ENCODE measurements at places on chromosomes 5 and 9.

DNA sequence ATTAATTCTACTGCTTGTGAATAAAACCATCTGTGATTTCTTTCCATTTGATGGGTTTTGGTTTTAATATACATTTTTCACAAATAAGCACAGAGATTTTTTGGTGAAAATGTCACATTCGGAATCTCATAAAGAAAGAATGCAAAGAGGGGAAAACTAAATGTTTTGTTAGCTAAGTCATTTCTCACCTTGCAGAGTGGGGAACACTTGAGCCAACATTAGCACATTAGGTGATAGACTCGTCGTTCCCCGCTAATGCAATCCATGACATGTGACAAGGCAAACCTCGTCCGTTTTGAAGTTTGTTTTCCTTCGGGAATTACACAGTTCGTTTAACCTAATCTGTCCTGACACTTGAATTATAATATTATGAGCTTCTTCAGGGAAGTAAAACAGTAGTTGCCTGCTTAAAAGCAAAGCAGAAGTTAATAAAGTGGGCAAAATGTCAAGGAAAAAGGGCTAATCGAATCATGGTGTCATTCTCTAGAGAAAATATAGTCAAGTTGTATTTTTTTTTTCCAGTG is 95.8 kb upstream of the LMX1B start:
- DNase-seq: no peak

DNA sequence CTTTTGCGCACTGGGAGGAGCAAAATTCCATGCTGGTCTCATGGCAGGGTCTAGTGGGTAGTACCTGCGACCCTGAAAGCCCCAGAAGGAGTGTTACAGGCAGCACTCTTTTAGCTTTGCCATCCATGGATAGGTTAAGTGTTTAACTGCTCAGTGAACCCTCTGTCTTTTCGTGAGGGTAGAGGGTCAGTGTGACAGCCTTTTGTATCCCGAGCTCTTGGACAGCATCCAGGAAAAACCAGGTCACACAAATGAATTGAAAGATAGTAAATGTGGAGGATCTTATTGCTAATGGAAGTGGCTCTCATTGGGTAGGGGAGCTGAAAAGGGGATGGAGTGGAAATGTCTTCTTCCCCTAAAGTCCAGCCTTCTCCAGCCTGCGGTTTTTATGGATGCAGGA is 57.8 kb upstream of the CCDC112 start:
- no peak for DNase-seq

DNA sequence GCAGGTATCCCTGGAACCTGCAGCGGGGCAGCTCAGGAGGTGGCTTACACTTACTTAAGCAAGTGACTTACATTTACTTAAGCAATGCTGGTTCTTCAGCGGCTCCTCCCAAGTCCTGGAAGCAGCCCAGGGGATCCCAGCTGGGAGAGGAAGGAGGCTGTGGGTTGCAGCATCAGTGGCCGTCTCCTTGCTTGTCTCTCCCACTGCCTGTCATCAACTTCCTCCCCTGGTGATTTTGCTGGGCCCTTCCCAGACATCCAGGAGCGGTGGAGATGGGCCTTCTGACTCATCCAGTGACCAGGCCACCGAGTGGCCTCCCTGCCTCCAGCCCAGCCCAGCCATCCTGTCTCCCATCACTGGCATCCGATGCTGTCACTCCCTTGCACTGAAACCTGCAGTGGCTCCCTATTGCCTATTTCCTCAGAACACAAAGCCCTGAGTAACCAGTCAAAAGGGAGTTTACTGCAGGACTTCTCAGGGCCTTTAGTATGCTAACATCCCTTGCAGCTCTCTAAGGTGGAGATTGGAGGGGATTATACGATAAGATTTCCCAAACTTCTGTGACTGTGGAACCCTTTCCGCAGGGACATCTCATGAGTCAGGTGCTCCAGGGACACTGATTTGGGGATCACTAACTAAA is 155.9 kb upstream of the PHYKPL start:
- DNase-seq: no peak

- no peak for DNase-seq
Observed at GRCh38 chr5:14155075-14155474, 11.9 kb downstream of the TRIO start.

GRCh38 chr5:2857837-2858236 is 106.4 kb upstream of the IRX2 start:
- no peak for DNase-seq

- no peak for DNase-seq
Observed at GRCh38 chr9:79984429-79985067, 412.8 kb downstream of the TLE4 start.

- no peak for DNase-seq
Observed at GRCh38 chr9:93693129-93693528, 116.7 kb downstream of the PHF2 start.

DNA sequence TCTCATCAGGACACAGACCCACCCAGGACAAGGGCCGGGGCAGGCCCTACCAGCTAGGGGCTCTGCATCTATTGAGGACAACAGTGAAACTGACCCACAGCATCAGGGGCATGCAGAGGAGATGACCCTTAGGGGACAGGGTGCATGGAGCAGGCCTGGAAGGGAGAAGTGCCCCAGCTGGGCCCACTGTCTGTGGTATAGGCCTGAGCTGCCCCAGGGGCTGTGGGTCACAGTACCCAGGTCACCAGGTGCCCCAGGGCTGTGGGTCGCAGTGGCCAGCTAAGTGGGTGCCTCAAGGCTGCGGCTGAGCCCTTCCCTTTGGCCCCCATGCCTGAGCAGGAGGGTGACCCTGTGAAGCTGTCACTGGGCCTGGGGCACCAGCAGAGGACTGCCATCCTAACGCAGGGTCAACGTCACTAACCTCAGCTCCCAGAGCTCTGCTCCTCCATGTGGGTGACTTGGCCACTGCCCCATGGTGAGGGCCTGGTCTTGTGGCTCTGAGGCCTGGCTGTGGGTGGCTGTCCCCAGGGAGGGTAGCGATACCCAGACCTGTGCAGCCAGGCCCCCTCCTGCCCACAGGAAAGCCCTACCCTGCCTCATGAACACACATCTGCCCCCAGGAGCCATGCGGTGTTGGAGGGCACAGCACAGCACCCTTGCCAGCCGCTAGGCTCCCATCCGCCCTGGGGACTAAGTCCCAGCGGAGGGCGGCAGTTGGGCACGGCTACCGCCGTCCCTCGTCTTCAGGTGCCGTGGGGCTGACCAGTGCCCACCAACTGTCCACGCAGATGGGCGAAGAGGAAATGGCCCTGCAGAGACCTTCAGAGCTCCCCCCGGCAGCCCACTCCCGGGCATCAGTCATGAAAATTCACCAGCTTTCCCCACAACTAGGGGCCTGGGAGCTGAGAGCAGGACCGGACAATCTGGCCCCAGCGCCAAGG is 4.9 kb downstream of the EDF1 start:
- DNase-seq: no peak
